ENCODE measurements at places on chromosomes 7 and 10. TPM values are rescaled to one million over a fixed set of nuclear protein-coding genes. Genes with fewer than 3 reads are reported as not detected.

Gene MYOZ1
- not detected for total RNA-seq

Gene FEZF1
- not detected for total RNA-seq

Gene LRRC4
- total RNA-seq, result not detected

Gene GSTO2
- 1.3 TPM for total RNA-seq

Gene GLI3
- 0.26 TPM for total RNA-seq

- no peak overlapping the region for H3K4me3 ChIP-seq
- H3K4me1 ChIP-seq, result no peaks in the 10 kb centered on the region
- DNase-seq, result no peak
- no peaks in the 10 kb centered on the region for H3K36me3 ChIP-seq
- no peak overlapping the region for H3K27ac ChIP-seq
- peaks cover 31% of the 10 kb centered on the region for H3K27me3 ChIP-seq
Observed at GRCh38 chr7:26551740-26552139, 260.1 kb downstream of the SNX10 start.

DNA sequence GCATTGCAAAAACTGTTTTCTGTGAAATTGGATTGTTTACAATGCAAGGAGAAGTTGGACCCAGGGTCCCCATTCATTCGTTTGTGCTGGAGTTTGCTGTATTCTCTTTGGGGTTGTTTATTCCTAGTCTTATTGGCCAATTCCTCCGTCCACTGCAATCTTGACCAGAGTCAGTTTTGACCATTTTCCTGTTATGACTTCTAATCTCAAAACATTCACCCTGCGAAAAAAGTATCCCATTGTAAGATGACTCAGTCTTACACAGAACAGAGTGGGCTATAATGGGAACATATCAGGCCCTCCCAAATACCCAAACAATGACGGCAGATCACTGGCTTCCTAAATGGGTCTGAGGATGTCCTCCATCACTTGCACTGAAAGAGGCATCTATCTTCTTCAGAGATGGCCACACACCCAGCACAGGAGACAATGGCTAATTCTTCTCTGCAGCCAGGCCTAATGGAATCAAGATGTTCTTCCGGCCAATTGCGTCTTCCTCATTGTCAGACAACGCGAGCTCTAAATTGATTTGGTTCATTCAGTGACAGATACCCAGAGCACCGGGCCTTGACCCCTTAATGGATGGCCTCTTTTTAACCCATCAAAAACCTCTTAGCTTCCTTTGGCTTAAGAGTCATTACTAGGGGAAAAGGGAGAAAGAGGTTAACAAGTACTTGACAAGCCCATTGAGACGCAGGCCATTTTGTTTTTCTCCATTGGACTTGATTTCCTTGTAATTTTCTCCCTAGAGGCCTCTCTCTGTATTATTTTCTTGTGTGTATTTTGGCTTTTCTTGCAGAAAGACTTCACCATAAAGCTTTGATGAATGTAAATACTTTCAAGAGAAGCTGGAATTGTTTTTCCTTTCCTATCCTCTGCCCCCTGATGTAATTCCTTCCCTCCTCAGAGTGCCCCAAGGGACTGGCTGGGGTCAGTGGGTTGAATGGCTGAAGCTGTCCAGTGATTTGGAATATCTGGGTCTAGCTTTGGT lies 129.6 kb downstream of the PRPF18 start:
- peaks cover 13% of the 10 kb centered on the region for H3K27me3 ChIP-seq
- H3K36me3 ChIP-seq, result no peaks in the 10 kb centered on the region
- no peak overlapping the region for H3K4me3 ChIP-seq
- no peak for DNase-seq

DNA sequence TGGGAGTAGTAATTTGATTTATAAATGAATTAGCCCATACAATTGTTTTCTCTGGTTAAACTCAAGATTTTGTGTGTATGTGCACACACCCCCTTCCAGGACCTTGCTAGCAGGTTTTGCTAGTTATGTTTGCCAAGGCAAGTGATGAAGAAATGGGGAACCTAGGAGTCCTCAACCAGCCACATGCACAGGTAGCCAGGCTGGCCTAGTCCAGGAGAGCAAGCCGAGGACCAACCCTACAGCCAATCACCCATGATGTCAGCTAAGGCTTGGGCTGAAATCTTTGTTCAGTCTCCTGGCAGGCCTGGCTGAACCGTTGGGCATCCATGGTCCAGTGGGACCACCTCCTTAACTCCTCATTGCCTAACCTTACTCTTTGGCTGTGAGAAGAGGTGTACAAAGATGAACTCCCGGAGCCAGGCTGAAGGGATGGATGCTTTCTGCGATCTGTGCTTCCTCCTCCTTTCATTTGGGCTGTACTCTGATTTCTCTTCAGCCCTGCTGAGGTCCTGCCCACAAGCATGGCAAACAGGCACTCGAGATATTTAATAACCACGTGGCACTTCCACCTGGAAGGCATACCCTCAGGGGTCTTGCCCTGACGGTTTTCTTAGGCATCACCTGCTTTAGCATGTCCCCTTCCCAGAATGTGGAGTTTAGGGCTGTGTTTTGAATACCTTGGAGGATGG lies 22.1 kb downstream of the HNRNPA2B1 start:
- no peak overlapping the region for H3K4me3 ChIP-seq
- H3K36me3 ChIP-seq, result peaks cover 14% of the 10 kb centered on the region
- H3K27ac ChIP-seq, result peak overlapping the region; percentile 72
- peaks cover 38% of the 10 kb centered on the region for H3K4me1 ChIP-seq
- H3K27me3 ChIP-seq, result no peaks in the 10 kb centered on the region

DNA sequence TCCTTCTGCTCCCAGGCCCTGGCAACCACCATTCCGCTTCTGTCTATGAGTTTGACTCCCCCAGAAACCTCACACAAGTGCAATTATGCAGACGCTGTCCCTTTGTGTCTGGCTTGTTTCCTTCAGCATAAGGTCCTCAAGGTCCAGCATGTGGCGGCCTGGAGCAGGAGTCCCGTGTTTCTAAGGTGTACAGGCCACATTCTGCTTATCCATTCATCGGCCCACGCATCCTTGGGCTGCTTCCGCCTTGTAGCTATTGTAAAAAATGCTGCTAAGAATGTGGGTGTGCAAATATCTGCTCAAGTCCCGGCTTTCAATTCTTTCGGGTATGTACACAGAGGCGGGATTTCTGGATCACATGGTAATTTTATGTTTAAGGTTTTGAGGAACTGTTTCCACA lies 38.2 kb downstream of the ESYT2 start:
- no peaks in the 10 kb centered on the region for H3K4me1 ChIP-seq
- H3K27ac ChIP-seq, result no peak overlapping the region
- no peak for DNase-seq
- peaks cover 46% of the 10 kb centered on the region for H3K36me3 ChIP-seq

DNA sequence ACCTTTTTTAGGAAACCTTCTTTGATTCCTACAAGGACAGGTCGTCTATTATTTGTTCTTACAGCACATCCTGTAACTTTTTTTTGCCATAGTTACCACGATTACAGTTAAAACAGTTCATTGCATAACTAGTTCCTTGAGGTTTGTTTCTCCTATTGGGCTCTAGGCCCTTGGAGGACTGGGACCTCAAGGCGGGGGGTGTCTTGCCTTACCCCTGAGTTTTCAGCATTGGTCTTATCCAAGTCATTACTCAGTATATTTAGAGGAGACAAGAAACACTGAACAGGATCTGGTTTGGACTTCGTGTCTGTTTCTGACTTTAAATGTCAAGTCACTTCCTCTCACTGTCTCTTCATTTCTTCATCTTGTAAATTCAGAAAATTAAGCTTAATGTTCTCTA lies 369.8 kb downstream of the SDK1 start:
- no peaks in the 10 kb centered on the region for H3K36me3 ChIP-seq
- peaks cover 9% of the 10 kb centered on the region for H3K27me3 ChIP-seq
- DNase-seq, result no peak
- H3K27ac ChIP-seq, result no peak overlapping the region

DNA sequence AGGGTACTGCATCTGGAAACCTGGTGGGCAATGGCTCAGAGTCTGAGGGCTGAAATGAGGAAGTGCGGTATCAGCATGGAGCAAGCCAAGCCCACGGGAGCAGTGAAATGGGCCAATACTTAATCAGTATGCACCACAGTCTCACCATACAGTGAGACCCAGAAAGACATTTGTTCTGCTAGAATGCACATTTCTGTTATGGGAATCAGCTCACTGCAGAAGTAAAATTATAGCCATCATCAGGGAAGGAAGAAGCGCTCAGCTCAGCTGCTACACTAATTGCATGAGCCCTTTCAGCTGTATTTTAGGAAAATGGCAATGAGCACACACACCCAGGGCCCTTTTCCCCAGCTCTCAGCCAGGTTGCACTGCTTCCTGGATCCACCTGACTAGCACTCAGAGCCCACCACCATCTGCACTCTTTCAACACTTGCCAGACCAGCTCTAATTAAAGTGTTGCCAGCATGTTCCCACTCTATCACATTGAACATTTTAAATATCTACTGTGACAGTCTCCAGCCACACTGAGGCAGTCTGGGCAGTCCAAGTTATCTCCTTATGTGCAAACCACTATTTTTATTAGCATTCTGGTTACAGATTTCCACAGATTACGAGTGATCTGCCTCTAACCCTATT lies 44.2 kb upstream of the PIK3AP1 start:
- H3K36me3 ChIP-seq, result no peaks in the 10 kb centered on the region
- no peak overlapping the region for H3K27ac ChIP-seq

DNA sequence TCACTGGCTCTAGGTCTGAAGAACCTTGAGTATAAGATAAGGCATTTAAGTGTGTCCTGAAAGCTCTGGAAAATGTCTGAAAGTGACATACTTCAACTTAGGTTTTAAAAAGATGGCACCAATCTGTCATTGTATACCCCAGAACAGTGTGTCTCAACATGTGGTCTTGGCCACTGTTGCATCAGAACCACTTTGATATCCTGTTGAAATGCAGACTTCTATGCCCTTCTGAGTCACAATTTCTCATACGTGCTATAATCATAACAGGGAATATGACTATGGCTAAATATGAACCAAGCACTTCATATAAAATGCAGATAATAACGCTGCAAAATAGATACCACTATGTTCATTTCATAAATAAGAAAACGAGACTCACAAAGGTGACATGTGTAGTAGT lies 38.0 kb upstream of the GPAM start:
- DNase-seq, result no peak
- no peaks in the 10 kb centered on the region for H3K36me3 ChIP-seq
- H3K27ac ChIP-seq, result no peak overlapping the region
- H3K4me1 ChIP-seq, result no peaks in the 10 kb centered on the region

DNA sequence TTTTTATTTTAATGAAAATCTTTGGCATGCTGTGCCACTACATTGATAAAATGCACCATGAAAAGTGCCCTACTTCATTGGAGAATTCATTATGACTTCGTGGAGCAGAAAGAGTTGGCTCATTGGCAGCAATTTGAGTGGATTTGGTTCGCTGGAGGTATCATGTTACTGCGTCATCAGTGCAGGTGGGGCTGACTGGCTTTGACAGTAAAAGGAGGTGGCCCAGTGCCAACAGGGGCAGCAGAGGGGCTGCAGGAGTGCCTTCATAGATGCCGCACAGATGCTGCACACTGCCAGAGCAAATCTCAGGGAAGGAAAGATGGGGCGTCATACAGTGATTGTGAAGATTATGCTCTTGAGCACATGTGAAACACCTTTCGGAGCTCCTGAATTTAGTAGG lies 22.2 kb downstream of the FZD1 start:
- H3K36me3 ChIP-seq, result no peaks in the 10 kb centered on the region
- H3K27me3 ChIP-seq, result no peaks in the 10 kb centered on the region
- no peaks in the 10 kb centered on the region for H3K4me1 ChIP-seq

DNA sequence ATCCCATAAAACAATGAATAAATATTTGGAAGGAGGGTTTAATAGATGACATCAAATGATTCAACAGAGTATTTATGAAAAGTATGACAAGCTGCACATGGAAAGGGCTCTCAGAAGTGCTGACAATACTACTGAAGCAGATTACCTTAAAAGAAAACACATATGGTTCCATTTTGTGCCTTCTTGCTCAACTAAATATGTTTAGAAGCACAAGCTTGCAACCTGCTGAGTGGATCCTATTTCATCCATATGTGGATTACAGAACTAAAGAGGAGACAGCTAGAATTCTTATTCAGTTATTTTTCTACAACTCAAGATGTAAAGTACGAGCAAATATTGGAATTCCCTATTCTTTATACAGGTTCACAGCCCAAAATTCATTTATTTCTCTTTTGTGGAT lies 340.6 kb downstream of the TFEC start:
- H3K27me3 ChIP-seq, result no peaks in the 10 kb centered on the region
- no peak overlapping the region for H3K27ac ChIP-seq
- no peak for DNase-seq
- H3K36me3 ChIP-seq, result no peaks in the 10 kb centered on the region

- peaks cover 60% of the 10 kb centered on the region for H3K4me1 ChIP-seq
- H3K27me3 ChIP-seq, result no peaks in the 10 kb centered on the region
- peak; percentile 51 for DNase-seq
- H3K36me3 ChIP-seq, result peaks cover 15% of the 10 kb centered on the region
- H3K4me3 ChIP-seq, result peak overlapping the region; percentile 87
Observed at GRCh38 chr10:114526126-114526503, 121.8 kb upstream of the AFAP1L2 start.

DNA sequence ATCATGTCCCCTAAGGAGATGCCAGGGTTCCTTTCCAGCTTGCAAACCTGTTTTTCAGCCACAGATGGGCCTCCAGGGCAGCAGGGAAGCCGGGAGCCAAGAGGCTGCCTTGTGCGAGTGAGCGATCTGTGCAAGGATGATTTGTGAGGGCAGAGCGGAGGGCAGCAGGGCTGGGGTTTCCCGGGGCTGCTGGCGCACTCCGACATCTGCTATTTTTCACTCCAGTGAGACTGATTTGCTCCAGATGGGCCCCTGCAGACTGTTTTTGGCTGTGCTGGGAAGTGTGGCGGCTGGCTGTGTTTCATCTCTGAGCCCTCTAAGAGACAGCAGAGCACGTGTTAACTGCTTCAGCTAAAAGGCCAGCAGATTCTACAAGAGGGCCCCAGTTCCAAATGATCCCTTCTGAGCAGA lies 466.2 kb downstream of the TYW1 start:
- no peaks in the 10 kb centered on the region for H3K27me3 ChIP-seq
- DNase-seq, result no peak
- H3K4me1 ChIP-seq, result no peaks in the 10 kb centered on the region
- no peaks in the 10 kb centered on the region for H3K36me3 ChIP-seq
- H3K4me3 ChIP-seq, result no peak overlapping the region
